B cell (primary cell): ENCODE measurements at places on chromosomes 4 and X. TPM values are rescaled to one million over a fixed set of nuclear protein-coding genes. Genes with fewer than 3 reads are reported as not detected.

DNA sequence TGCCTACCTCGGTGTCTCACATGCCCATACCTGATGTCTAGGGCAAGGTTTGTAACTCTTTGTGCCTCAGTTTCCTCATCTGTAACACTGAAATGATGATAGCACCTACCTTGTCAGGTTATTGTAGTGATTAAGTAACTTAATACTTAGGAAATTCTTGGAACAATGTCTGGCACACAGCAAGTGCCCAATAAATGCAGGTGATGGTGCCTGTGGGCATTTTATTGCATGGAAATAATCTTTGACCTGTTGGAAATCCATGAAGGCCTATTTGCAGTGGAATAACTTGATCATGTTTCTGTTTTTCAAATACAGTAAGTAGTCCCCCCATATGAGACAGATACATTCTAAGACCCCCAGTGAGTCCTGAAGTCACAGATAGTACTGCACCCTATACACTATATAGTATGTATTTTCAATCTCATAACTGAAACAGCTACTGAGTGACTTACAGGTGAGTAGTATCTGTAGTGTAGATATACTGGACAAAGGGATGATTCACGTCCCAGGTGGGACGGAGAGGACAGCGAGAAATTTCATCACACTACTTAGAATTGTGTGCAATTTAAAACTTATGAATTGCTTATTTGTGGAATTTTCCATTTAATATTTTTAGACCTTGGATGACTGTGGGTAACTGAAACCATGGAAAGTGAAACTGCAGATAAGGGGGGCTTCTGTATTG is 42.1 kb downstream of the AFF1 start:
- no peak for DNase-seq

DNA sequence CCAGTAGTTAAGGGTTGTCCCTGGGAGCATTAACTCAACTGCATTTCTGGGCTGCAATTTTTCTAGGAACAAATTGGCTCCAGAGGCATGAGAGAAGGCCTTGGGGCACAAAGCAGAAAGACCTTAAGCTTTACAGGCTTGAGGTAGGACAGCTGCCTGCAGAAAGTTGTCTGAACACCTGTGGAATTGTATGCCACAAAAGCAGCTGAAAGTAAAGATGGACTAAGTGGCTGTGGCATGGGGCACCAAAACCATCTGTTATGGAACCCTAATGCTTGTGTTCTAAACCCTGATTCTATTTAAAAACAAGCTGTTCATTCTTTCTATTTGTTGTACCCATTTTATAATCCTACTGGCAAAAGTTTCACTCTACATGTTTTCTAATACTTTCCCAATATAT is 515.2 kb downstream of the GLUD2 start:
- no peak for DNase-seq

DNA sequence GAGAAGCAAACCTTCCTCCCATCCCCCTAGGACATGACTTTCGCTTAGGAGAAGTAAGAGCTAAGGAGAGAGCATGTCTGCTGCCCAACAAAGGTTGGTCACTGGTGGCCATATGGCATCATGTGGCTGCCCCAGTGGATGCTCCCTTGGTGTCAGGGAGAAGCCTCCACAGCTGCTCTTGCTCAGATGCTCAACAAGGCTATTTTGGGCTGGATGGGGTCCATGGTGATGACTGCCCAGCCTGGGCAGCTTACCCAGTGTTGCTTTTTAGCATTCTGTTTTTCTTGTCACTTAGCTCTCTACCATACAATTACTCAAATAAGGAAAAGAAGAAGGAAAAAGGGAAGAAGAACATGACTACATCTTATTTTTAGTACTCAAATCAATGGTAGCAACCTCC is 48.9 kb upstream of the PPARGC1A start:
- DNase-seq, result no peak

The GIMD1 gene
- not detected in 2 replicates for total RNA-seq

GRCh38 chr4:15926486-15926885 is 12.1 kb downstream of the FGFBP1 start:
- DNase-seq, result no peak

The GPR82 gene
- not detected in 2 replicates for total RNA-seq

- no peak for DNase-seq
These were observed 39.0 kb downstream of the FAM53A start for GRCh38 chr4:1644891-1645657.

The EGFL6 gene
- not detected in 2 replicates for total RNA-seq

The SPACA5 gene
- not detected in 2 replicates for total RNA-seq

DNA sequence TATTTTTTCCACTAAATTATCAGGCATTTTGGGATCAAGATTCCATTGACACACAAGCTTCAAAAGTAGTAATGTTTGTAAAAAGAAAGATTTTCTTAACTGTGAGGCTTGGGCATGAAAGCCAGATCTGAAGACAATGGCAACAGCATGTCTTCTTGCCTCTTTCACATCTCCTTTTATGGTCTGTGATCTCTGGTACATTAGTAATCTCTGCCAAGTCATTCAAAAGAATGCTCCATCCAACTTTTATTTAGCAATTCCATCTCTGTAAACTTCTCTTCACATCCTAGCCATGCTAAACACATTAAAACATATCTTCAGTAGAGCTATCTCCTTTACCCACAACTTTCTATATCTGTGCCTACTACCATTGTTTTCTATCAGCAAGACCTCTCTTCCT is 465.4 kb downstream of the FAT4 start:
- no peak for DNase-seq

- no peak for DNase-seq
These were observed 186.7 kb upstream of the NOCT start for GRCh38 chr4:138828926-138829325.

GRCh38 chrX:113933931-113934330 is 650.0 kb upstream of the HTR2C start:
- DNase-seq, result no peak

DNA sequence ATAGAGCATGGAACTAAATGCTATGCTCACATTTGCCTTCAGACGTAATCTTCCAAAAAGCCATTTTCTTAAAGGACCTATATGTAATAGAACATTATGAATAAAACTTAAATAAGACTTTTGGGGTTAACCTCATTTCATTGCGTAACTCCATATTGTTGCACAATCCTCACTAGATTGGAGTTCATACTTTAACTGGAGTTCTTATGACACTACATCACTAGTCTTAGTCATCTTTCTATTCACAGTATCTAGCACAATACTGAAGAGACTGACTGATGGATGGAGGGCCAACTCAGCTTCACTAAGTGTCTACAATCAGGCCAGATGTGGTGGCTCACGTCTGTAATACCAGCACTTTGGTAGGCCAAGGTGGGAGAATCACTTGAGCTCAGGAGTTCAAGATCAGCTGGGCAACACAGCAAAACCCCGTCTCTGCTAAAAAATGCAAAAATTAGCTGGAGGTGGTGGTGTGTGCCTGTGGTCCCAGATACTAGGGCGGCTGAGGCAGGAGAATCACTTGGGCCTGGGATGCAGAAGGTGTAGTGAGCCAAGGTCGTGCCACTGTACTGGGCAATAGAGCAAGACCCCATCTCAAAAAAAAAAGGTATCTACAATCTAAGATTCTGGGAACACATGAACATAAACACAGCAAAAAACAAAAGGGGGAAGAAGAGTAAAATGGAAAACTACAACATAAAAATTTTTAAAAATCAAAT is 80.8 kb upstream of the MAB21L2 start:
- no peak for DNase-seq

The SEC31A gene
- total RNA-seq, result 134 and 141 TPM in 2 replicates

The UGT2B11 gene
- not detected in 2 replicates for total RNA-seq

DNA sequence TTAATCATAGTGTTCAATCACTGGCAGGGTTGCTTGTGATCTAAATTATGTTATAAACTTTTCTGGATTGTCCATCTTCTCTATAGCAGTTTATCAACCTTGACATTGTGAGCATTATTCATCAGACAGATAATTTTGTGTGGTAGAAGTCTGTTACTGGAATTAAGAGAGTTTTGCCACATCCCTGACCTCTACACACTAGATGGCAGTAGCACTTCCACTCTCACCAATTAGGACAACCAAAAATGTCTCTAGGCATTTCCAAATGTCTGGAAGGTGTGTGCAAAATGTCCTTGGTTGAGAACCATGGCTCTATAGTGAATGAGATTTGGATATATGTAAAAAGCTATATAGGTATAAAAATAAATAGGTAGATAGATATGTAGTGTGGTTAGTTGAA is 324.1 kb upstream of the FAM47C start:
- no peak for DNase-seq

The KLF8 gene
- total RNA-seq, result 42.7 and 43.1 TPM in 2 replicates

DNA sequence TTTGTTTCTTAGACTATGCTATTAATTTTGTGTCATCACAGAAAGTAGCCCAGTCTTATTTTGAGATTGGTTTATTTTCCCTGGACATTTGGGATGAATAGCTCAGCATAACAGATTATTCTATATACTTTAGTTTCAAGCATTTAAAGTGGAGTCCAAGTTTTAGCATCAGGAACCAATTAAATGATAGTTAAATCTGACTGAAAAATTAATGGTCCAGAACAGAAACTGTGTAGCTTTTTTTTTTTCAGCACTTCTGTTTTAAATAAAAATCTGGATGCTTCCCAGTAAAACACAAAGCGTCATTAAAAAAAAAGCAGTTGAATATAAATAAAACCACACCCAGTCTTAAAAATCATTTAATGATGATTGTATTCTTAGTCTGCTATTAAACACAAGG is 59.4 kb upstream of the PITX2 start:
- DNase-seq, result no peak

DNA sequence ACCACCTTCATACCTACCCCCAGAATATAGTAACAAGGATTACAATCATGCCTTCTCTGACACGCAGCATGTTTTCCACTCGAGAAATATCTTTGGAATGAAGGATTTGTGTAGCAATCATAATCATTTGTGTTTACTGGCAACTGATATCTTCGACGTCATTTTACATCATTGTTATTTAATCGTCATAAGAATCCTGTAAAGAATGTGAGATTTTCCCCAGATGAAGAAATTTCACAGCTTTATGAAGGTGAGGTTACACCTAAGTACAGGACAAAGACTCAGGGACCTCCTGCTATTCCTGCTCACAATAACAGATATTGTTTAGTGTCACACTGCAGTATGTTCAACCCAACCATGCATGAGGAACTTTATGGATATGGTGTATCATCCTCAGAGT is 198.2 kb upstream of the LDB2 start:
- DNase-seq, result no peak

DNA sequence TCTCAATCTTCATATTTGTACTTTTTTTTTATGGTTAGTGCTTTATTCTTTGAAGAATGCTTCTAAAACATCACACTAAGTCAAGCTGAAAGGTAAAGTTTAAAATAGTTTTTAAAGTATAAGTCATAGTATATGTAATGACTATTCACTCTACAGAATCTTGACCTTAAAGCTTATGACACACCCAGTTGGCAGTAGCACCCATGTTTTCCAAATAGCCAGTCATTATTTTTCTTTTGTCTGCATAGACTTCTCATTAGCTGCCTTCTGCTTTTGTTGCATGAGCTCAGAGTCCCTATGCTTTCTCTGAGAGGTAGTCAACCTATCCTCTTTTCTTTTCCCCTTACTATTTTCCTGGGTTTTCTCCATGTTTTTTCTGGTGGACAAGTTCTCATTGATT is 231.5 kb downstream of the PCDH18 start:
- no peak for DNase-seq

GRCh38 chr4:146585761-146586333 is 52.8 kb upstream of the POU4F2 start:
- DNase-seq, result no peak

- DNase-seq, result no peak
These were observed 6.8 kb upstream of the RRAGB start for GRCh38 chrX:55710701-55711100.

GRCh38 chr4:146835096-146835495 is 110.6 kb downstream of the TTC29 start:
- DNase-seq, result no peak

- peak; percentile 93 for DNase-seq
These were observed 754 bp upstream of the KLF3 start for GRCh38 chr4:38663090-38663800.

The CT45A10 gene
- total RNA-seq, result not detected in 2 replicates

The CDKN2AIP gene
- 36.0 and 42.6 TPM in 2 replicates for total RNA-seq

- peak; percentile 41 for DNase-seq
These were observed 4.0 kb downstream of the HERC6 start for GRCh38 chr4:88382621-88383020.

DNA sequence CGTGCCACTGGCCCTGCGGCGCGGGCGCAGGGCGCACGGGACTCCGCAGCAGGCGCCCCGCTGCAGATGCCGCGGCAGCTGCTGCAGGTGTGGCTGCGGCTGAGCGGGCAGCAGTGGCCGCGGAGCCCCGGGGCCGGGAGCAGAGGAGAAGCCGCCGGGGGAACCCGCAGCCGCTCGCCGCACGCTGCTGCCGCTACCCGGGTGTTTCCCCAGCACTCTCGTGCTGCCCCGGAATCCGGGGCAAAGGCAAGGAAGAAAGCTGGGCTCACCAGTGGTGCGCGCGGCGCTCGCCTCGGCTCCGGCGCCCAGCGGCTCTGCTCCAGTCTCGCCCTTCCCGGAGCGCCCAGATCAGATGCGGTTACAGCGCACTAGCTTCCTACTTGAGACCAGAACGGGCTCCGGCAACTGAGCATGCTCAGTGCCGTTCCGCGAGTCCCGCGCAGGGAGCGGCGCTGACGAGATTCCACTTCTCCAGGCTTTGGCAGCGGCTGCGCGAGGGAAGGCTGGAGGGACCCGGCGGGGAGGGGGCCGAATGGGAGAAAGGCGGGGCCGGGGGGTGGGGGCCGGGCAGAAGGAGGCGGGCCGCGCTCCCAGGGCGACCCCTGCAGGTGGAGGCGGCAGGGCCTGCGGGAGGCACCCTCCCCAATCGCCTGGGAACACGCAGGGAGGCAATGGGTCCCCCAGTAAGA is at the start of gene APBB2:
TSS of gene APBB2 (minus strand) at position 407 of the 689 bp plus-strand sequence. CDS start 181,288 bp downstream, outside the sequence.
- peak; percentile 58 for DNase-seq
